Uterus (tissue), 4 donors: ENCODE measurements at places on chromosomes 12 and 14. TPM values are rescaled to one million over a fixed set of nuclear protein-coding genes. Genes with fewer than 3 reads are reported as not detected.

DNA sequence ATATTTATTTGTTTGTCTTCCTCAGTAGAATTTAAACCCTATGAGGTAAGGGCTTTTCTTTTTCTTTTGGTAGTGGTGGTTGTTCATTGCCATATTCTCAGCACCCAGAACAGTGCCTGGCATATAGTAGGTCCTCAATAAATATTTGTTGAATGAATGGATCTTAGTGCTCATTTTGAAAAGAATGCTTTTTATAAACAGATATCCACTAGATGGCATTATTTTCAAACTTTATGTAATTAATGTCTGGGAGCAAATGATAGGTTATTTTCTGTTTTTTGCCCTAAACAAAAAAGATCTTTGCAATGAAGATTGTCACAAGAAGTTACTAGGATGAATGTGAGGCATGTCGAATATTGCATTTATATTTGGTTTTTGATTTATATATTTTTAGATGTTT is 64.1 kb downstream of the RAD51B start:
- H3K4me1 ChIP-seq: peaks cover 8% of the 10 kb centered on the region
- no peaks in the 10 kb centered on the region for H3K36me3 ChIP-seq
- peak overlapping the region; percentile 76 for H3K27ac ChIP-seq
- DNase-seq: no peak

DNA sequence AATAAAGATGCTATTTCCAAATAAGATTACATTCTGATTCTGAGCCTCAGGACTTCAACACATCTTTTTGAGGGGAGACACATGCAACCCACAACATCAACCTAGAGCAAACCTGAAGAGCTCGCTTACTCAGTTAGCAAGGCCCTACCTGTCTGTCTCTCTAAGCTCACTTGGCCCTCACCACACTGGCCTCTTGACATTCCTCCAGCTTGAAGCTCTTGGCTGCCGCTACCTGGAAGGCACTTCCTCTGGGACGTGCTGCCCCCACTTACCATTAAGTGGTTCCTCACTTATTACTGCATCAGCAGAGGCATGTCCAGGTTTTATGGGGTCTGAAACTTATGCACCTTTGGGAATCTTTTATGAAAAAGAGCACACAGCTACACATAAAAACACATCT is 354.8 kb downstream of the GALC start:
- no peaks in the 10 kb centered on the region for H3K27me3 ChIP-seq
- H3K4me3 ChIP-seq: no peak overlapping the region
- DNase-seq: no peak
- H3K36me3 ChIP-seq: no peaks in the 10 kb centered on the region
- no peaks in the 10 kb centered on the region for H3K4me1 ChIP-seq
- H3K27ac ChIP-seq: no peak overlapping the region

DNA sequence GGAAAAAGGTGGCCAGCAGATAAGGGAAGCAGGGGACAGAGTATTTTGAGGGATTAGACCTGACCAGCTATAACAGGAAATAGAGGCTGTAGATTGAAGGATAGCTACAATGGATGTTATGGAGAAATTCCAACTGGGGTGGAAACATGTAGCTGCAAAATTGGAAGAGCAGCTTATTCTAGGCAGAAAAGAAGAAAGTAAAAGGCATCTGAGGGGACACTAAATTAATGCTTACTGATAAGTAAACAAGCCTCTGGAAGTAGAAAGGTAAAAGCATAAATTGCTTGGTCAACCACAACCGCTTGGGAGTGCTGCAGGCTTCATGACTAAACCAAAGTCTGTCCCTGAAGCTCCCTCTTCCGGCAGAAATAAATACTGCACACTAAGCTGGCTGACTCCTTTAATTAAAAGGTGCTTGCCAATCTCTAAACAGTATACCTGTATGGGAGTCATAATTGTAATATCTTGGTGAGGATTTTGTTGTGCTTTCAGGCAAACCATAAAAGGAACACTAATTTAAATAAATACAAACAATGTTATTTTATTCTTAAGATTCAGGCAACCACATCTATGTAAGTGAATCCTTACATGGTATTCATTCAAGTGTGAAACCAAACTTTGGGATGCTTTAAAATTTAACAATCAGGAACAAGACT is 7.7 kb downstream of the UBC start:
- peak overlapping the region; percentile 75 for H3K27ac ChIP-seq
- H3K27me3 ChIP-seq: no peaks in the 10 kb centered on the region
- peak; percentile 95 for DNase-seq
- no peaks in the 10 kb centered on the region for H3K36me3 ChIP-seq

DNA sequence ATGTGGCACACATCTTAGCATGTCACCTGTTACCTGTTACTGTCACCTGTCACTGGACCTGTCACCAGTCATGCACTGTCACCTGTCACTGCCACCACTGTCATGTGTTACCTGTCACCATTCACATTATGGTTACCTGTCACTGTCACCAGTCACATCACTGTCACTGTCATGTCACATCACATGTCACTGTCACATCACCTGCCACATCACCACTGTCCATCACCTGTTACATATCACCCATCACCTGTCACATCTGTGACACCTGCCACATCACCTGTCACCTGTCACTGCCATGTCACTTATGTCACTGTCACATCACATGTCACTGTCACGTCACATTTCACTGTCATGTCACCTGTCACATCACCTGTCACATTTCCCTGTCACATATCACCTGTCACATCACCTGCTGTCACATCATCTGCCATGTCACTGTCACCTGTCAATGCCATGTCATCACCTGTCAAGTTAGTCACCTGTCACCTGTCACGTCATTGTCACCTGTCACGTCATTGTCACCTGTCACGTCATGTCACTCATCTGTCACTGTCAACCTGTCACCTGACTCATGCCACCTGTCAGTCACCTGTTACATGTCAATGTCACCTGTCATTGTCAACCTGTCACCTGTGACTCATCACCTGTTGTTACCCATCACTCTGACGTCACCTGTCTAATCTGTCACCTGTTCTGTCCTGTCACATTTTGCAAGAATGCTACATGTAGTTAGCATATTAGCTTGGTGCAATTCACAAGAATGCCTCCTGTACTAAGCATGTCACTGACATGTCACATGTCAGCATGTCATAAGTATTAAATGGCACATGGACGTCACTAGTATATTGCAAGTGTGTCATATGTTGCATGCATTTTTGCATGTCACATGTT is 29.0 kb upstream of the TESC start:
- H3K27me3 ChIP-seq: no peaks in the 10 kb centered on the region
- H3K36me3 ChIP-seq: no peaks in the 10 kb centered on the region
- H3K27ac ChIP-seq: no peak overlapping the region
- no peak overlapping the region for H3K4me3 ChIP-seq
- no peaks in the 10 kb centered on the region for H3K4me1 ChIP-seq
- no peak for DNase-seq

- no peaks in the 10 kb centered on the region for H3K4me1 ChIP-seq
- H3K27me3 ChIP-seq: no peaks in the 10 kb centered on the region
- H3K27ac ChIP-seq: no peak overlapping the region
- no peak for DNase-seq
Observed at GRCh38 chr12:116839287-116839830, 41.9 kb downstream of the HRK start.

GRCh38 chr14:63598807-63599206 is 42.9 kb downstream of the WDR89 start:
- no peak overlapping the region for H3K27ac ChIP-seq
- DNase-seq: no peak
- H3K27me3 ChIP-seq: no peaks in the 10 kb centered on the region

DNA sequence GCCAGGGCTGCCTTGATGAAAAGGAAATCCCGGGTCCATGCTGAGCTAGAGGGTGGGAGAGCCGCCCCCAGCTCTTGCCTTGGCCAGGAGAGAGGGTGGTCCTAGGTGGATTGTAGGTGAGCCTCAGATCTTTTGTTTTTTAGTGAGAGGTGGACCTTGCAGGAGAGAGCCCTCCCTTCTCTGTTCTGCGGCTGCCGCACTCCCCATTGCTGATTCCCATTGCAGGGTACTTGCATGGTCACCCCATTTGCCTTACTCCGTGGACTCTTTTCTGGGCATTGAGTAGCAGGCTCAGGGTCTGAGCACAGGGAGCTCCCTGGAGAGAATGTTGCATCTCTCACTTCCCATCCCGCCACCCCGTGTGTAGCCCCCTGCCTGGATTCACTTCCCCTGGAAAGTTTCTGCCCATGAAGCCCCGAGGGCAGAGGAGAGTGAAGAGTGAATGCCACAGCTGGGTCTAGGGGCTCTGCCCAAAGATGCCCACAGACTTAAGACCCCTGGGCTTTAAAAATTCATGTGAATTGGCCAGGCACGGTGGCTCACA is 10.2 kb downstream of the VASH1 start:
- no peak overlapping the region for H3K4me3 ChIP-seq
- H3K4me1 ChIP-seq: peaks cover 3% of the 10 kb centered on the region
- peak overlapping the region; percentile 83 for H3K27ac ChIP-seq
- H3K36me3 ChIP-seq: no peaks in the 10 kb centered on the region

KRT72 gene
- total RNA-seq: 0.51 TPM

PRMT5 gene
- 57.9 TPM for total RNA-seq

GRIN2B gene
- under 0.01 TPM for total RNA-seq

SIX6 gene
- total RNA-seq: not detected

PTGES3 gene
- total RNA-seq: 236 TPM
